Nasal cavity respiratory epithelium epithelial cell of viscerocranial mucosa (primary cell): ENCODE measurements at places on chromosomes 5 and 9. TPM values are rescaled to one million over a fixed set of nuclear protein-coding genes. Genes with fewer than 3 reads are reported as not detected.

Gene IFNA6
- not detected in 2 replicates for total RNA-seq

Gene TMEM215
- total RNA-seq = not detected in 2 replicates

Gene HEMGN
- not detected in 2 replicates for total RNA-seq

Gene FREM1
- under 0.01 and 0.14 TPM in 2 replicates for total RNA-seq

Gene FBLL1
- total RNA-seq = 0.14 and 3.1 TPM in 2 replicates

Gene JADE2
- 17.8 and 38.4 TPM in 2 replicates for total RNA-seq

Gene TOR2A
- total RNA-seq = 2.7 and 7.3 TPM in 2 replicates

Gene IL3
- not detected in 2 replicates for total RNA-seq
